CD4-positive, alpha-beta T cell treated with Interleukin-4 for 4 hours (primary cell): ENCODE measurements at places on chromosomes 6 and 20.

DNA sequence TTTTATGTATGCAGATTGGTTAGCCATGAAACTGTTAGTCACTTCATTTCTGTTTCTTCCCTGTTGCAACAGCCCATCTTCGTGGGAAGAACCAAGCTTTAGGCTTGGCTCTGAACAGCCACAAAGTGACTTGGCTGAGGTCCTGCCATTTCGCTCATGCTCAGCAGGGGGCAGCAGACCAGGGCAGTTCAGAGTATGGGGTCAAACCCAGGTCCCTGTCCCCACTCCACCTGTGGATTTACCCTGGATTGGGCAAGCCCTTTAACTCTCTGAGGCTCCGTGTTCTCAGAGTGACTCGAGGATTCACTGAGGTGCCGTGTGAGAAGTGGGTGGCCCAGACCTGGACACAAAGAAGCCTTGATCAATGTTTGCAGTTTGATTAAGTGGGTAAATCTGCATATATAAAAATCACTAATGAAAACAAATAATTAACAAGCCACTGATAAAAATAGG lies 19.8 kb upstream of the MAP1LC3A start:
- peak; percentile 52 for DNase-seq

DNA sequence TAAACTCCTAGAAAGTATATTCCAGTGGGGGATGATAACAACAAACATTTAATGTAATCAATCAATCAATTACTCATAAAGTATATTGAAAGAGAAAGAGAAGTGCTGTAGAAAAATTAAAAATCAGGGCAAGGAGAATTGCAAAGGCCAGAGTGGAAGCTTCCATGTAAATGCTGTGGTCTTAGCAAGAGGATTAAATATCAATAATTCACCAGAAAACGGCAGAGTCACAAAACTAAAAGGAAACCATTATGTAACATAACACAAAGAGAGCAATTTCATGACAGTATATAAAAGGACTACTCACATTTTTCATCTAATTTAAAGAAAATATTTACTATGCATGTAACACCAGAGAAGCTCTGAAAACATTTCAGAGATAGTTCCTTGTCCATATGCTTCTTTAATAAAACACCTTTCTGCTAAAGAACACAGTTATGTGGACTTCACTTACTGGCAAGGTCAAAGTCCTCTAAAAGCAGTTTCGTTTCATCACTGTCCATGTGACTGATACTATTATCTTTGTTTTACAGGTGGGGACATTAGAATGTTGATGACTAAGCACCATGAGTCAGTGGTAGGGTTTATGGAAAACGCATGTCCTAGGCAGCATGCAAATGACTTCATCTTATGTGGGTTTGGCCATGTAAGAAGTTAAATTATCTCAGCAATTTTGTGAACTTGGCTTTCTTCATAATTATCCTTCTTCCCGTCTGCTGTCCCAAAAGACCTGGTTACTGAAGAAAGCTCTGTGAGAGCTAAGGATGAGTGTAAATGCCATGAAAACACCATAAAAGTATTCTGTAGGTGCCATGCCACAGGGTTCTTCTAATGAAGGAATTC lies 185.8 kb upstream of the TENT5A start:
- DNase-seq = no peak

DNA sequence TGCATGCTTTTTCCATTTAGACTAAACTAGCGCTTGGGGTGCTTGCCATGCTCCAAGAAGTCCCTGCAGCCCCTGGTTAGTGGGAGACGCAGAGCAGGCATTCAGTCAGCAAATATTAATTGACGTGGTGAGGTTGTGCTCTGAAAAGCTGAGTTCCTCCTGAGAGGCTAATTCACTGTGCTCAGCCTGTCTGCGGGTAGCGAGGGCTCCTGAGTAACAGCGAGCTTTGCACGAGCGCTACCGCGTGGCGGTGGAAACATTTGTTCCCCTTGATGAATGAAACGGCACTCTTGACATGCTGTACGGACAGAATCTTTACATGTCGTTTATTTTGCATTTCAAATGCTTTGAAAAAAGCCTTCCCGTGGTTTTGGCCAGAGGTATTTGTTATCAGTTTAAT lies 170.6 kb upstream of the AGPAT4 start:
- DNase-seq = no peak

GRCh38 chr6:95545226-95545625 lies 32.1 kb upstream of the MANEA start:
- DNase-seq = no peak

GRCh38 chr6:135289816-135290215 lies 108.7 kb downstream of the MYB start:
- DNase-seq = no peak
